ENCODE measurements at places on chromosomes 3 and 15. TPM values are rescaled to one million over a fixed set of nuclear protein-coding genes. Genes with fewer than 3 reads are reported as not detected.

DNA sequence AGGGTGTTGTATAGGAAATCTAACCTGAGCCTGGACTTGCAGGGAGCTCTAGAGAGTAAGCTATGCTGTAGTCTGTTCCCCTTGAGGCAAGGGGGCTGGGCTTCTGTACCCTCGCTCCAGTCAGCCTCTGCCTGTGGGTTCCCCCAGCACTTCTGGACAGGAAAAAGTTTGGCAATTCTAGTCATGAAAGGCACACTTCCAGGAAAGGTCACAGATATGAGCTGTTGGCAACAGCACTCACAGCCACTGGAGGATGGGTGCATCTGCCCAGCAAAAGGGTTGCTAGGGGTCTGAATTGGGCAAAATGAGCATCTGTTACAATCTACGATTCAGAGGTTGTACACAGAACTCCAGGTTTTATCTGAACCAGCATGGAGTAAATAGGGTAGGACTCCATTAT is 281.2 kb downstream of the ERC2 start:
- DNase-seq: no peak

GRCh38 chr15:32636410-32636809 is 5.1 kb upstream of the SCG5 start:
- DNase-seq: no peak

DNA sequence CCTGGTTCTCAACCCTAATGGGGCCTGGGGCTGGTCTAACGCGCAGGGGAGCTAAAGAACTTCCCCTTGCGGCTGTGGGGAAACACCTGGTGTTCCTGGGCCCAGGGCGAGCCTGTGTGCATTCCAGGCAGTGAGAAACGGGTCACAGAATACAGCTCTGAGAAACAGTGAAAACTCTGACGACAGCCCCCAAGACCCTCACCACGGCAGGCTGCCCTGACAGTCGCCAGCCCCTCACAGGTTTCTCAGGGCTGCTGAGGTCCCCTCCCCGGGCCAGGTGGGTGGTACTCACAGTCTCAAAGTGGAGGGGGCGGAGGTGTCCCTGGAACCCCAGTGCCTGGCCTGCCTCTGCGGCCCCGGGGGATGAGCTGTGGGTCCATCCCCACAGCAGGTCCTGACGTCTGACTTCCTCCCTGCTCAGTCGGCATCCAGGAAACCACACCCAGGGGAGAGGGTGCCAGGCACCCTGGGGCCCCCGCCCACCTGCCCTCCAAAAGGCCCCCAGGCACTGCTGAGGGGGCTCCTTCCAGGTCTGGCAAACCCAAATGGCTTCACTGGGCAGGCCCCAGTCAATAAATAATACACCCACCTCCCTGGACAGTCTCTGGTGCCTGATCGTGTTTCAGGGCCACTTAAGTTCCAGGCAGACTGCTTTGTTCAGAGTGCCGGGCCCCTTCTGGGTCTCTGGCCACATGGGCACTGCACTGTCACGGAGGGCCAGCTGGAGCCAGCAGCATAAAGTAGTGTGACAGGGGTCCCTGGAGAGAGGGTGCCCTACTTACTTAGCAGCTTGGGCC is 57.7 kb downstream of the IQSEC1 start:
- DNase-seq: no peak

GRCh38 chr3:144361002-144361401 is 389.4 kb downstream of the DIPK2A start:
- no peak for DNase-seq

The THUMPD3 gene
- total RNA-seq: 62.4 TPM

DNA sequence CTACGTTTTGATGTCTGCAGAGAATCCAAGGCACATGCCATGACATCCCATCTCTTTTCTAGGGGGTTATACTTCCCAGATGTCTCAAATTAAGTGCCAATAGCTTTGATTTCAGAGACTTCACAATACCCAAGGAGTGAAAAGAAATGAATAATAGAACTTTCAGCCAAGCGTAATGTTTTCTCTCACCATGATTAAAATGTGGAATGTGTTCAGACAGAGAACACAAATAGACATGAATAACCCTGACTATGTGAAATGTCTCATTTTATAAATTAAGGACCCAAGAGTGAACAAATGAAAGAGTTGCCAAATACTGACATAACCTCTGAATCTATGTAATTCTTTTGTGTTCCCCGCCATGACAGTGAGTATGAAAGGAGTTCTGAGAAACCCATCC is 123.6 kb upstream of the GAP43 start:
- DNase-seq: no peak

The IL20RB gene
- total RNA-seq: 1.7 TPM

The CHL1 gene
- total RNA-seq: 32.5 TPM

DNA sequence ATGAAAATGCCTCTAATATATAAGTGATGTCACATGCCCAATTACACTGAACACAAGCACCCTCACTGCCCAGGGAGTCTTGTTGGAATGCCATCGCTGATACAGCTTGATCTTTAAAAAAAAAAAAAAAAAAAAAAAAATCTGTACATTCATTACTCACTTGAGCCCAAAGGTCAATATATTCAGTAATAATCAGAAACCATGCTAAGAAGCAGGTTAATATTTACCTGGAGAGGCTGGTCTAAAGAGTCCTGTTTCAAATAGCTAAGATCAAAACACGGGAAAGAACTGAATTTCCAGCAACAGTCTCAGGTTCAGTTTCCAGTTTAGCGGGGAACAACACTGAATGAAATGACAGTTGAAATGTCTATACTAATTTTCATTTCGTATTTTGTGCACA is 109.9 kb downstream of the UACA start:
- DNase-seq: no peak

GRCh38 chr3:172582712-172583111 is 59.5 kb upstream of the TNFSF10 start:
- DNase-seq: no peak

DNA sequence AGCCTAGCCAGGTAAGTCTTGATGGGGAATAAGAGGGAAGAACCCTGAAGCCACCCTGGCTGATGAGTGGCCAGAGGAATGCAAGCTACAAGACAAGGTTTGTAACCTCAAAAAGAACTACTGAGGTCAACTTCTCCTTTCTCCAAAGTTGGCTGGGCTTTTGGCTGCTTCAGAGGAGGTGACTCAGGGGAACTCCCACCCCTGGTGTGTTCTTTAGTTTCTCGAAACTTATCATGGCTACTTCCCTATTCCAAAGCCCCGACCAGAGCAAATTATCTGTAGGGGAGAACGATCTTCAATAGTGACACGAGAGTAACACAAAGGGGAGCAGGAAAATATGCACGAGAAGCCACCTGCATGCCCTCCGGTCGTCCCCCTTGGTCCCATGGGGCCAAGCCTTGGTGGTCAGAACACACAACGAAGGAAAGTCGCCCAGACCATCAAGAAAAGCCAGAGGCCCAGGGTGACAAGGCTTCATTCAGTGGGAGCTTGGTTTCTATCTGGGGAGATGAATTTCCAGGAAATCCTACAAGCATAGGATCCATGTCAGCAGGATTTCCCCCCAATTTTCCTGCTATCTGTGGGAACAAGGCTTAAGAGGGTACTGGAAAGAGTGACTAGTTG is 6.5 kb upstream of the BCL2A1 start:
- no peak for DNase-seq

- no peak for DNase-seq
Observed at GRCh38 chr3:36876181-36876936, 68.5 kb downstream of the TRANK1 start.

- no peak for DNase-seq
Observed at GRCh38 chr3:4674216-4674615, 181.1 kb downstream of the ITPR1 start.

GRCh38 chr3:74756674-74757073 is 142.2 kb upstream of the CNTN3 start:
- no peak for DNase-seq

The TMF1 gene
- 34.2 TPM for total RNA-seq

- DNase-seq: no peak
Observed at GRCh38 chr15:45136378-45136764, 6.6 kb downstream of the DUOX1 start.

GRCh38 chr3:137217733-137218132 is 259.9 kb downstream of the IL20RB start:
- no peak for DNase-seq

DNA sequence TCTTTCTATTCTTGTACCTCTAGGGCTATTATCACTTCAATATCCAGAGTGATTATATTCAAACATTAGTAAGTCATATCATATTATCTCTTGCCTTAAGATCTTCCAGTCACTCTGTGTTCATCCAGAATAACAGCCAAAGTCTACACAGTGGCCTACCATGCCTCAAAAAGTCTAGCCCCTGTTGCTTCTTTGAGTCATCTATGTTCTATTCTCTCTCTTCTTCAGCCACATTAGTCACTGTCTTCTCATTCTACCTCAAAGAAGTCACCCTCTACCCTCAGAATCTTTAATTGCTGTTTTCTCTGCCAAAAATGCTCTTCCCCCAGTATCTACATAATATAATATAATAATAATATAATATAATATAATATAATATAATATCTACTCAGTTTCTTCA is 356.0 kb downstream of the NLGN1 start:
- DNase-seq: no peak

- DNase-seq: peak; percentile 35
Observed at GRCh38 chr15:83106994-83107840, at the start of gene TM6SF1. TSS of gene TM6SF1 (plus strand) at chr15:83107645. CDS start at chr15:83107681, 36 bp downstream.

The P2RY13 gene
- not detected for total RNA-seq

DNA sequence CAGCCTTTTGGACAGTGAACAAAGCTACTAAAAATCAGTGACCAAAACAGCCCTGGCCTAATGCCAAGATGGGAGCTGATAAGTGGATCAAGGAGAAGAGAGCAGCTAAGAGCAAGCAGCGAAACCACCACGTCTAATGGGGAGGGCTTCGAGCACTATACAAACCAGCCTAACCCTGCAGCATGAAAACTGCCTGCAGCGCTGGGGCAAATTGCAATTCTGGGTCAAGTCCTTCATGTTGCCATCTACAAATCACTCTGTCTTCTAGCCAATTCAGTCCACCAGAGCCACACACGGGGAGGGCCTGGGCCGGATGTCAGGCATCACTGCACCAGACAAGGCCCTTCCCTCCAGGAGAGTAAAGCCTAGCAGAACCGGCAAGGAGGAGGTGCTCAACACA is 30.5 kb upstream of the SPATA12 start:
- no peak for DNase-seq

The GRAMD1C gene
- total RNA-seq: 2.4 TPM

DNA sequence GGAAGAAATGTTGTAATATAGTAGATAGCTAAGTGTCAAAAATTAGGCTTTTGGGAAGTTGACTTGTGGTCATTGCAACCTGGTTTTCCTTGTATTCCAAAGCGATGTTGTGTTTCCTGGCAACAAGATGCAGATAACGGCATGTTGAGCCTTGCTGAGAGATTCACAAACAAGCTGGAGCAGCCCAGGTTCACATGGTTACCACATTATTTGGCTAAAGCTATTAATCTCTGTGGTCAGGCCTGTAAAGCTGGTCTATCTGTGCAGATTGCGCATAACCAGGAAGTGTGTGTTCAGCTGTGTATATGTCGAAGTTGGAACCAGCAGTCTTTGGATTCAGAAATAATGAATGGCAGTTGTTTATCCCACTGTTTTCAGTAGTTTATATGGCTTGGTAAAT is 6.6 kb downstream of the TIPARP start:
- no peak for DNase-seq

GRCh38 chr3:44988073-44988472 is 12.0 kb downstream of the EXOSC7 start:
- no peak for DNase-seq

DNA sequence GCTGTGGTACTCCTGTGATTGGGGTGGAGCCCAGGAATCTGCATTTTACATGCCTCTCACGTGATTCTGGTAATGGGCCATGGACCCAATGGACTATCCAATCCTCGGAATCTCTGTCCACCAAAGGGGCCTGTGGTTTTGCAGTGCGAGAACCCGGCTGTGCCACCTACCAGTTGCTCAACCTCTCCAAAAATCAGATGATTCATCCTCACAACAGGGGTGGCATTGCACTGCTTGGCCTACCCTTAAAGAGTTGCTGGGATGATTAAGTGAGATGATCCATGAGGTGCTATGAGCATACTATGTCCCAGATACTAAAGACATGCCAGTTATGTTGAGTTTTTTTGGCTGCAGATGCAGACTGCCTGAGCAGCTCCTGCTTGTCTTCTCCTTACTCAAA is 5.1 kb downstream of the ANP32A start:
- no peak for DNase-seq

- DNase-seq: no peak
Observed at GRCh38 chr3:147937891-147938290, 528.7 kb downstream of the ZIC1 start.

DNA sequence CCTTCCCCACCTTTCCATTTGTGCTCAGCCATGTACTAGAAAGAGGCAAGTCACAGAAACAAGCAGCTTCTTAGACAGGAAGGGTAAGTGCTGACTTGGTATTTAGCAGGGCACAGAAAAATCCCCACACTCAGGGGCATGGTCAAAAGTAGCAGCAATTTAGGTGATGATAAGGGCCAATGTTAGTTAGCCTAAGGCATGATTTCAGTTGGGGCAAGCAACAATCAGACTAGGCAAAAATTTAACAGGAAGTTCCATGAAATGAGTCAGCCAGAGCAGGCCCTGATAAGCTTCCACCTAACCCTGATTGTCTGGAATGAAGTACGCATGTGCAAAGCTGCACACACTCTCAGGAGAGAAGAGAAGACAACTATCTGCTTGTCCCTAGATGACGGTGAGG is 423.4 kb upstream of the UBE2E2 start:
- DNase-seq: no peak

DNA sequence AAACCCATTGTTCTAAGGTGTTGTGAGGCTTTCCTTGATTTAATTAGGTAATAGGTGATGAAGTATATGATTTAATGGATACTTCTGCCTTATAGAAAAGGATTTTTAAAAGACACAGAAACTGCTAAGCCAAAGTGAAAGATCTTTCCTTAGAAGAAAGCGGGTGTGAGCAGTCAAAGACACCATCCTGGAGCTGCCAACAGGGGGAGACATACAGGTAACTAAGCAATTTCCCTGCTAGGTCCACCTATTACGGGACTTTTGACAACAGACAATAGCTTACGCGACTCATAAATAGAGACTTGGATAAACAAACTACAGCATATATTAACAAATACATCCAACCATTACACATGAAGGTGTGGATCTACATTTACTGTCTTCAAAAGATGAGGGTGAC is 669.5 kb downstream of the SQOR start:
- DNase-seq: no peak

- DNase-seq: no peak
Observed at GRCh38 chr15:32986147-32986546, 208.4 kb downstream of the FMN1 start.

DNA sequence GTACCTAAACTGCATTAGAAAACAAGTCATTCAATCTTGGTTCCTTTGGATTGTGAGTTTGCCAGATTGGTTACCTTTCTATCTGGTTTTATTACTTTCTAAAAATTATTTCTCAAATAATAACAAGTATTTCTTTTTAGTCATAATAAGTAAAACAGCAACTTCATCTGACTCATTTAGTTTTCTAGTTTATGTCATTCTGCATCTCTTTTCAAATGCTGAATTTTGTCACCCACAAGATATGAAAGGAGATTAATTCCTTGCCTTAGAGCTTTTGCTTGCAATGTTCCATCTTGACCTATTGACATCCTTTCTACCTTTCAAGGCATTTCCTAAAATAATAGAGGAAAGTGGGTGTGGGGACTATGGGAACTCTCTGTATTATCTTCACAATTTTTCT is 253.6 kb upstream of the PEX5L start:
- DNase-seq: no peak

The NAALADL2 gene
- 10.4 TPM for total RNA-seq

- DNase-seq: no peak
Observed at GRCh38 chr15:28942571-28942970, 56.8 kb downstream of the APBA2 start.

GRCh38 chr3:129336093-129336706 is 57.5 kb downstream of the HMCES start:
- no peak for DNase-seq

GRCh38 chr3:31064021-31064420 is 169.6 kb upstream of the GADL1 start:
- no peak for DNase-seq

The CLDN1 gene
- 37.8 TPM for total RNA-seq

The RASGRF1 gene
- total RNA-seq: 0.16 TPM
